ENCODE measurements at places on chromosomes 12 and 14. TPM values are rescaled to one million over a fixed set of nuclear protein-coding genes. Genes with fewer than 3 reads are reported as not detected.

DNA sequence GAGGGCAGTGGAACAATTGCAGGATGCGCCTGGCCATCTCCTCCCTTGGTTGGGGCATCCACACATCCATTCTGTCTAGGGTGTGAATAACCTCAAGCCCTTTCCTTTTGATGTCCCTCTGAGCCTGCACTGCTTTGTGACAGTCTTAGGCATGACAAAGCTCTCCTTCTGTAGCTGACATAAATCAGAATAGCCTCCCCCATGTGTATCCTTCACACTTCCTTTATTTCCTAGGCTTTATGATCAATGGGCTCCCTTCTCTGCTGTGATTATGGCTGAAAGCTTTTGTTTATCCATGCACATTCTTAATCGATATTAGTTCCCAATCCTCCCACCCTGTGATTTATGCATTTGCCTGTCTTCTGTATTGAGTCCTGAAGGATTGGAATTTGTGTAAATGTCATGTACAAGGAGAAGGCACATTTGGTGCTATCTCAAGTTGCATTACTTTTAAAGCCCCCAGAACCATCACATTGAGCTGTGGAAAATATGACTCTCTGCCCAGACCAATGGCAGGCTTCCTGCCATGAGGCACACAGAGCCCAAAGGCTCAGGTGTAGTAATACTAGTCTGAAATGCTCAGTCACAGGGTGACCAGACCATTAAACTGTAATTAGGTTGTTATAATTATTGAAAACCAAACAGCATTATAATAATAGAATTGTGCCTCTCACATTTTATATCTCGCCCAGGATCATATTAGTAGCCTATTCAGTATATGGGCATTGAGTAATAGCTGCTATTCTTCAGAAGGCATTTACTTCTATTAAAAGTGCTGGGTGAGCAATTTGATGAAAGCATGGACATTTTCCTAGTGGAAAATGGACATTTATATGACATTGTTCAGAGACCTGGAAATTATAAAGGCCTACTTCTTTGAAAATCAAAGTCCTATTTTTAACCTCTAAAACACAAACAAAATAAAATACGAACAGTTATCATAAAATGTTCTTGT is 14.0 kb downstream of the EMP1 start:
- H3K4me3 ChIP-seq, result no peak overlapping the region
- H3K4me1 ChIP-seq, result peaks cover 45% of the 10 kb centered on the region
- H3K27ac ChIP-seq, result peak overlapping the region; percentile 67
- no peaks in the 10 kb centered on the region for H3K27me3 ChIP-seq

COL2A1 gene
- total RNA-seq, result not detected

- no peaks in the 10 kb centered on the region for H3K36me3 ChIP-seq
- no peak overlapping the region for H3K27ac ChIP-seq
- no peak overlapping the region for H3K4me3 ChIP-seq
Measured at GRCh38 chr12:6730169-6730568, 6.3 kb downstream of the COPS7A start.

DNA sequence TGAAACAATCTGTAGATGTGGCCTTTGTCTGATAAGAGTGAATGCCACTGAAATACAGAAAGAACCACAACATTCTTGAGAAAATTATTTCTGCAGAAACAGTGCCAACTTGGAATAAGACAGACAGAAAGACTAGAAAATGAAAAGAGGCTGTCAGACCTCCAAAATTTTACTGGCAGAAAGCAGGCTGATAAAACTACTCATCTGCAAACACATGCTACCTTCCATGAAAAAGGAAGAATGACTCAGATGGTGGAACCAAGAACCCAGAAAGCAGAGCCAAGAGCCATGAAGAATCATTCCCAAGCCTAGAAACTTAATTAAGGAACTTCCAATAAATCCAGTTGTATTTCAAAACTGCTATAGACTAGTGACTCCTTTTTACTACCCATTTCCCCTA is 31.9 kb upstream of the OSBPL8 start:
- H3K27me3 ChIP-seq, result no peaks in the 10 kb centered on the region
- H3K36me3 ChIP-seq, result no peaks in the 10 kb centered on the region
- no peak overlapping the region for H3K27ac ChIP-seq
- H3K4me1 ChIP-seq, result no peaks in the 10 kb centered on the region

- H3K4me1 ChIP-seq, result no peaks in the 10 kb centered on the region
- no peaks in the 10 kb centered on the region for H3K36me3 ChIP-seq
- H3K4me3 ChIP-seq, result no peak overlapping the region
- H3K27ac ChIP-seq, result no peak overlapping the region
- H3K27me3 ChIP-seq, result no peaks in the 10 kb centered on the region
Measured at GRCh38 chr12:65313719-65314317, 35.3 kb downstream of the MSRB3 start.

GRCh38 chr12:111212814-111213456 is 156.0 kb downstream of the PHETA1 start:
- no peak for DNase-seq
- no peak overlapping the region for H3K27ac ChIP-seq
- no peaks in the 10 kb centered on the region for H3K36me3 ChIP-seq
- H3K27me3 ChIP-seq, result no peaks in the 10 kb centered on the region
- H3K4me3 ChIP-seq, result no peak overlapping the region

- DNase-seq, result no peak
- H3K36me3 ChIP-seq, result no peaks in the 10 kb centered on the region
- H3K4me1 ChIP-seq, result peaks cover 14% of the 10 kb centered on the region
- no peaks in the 10 kb centered on the region for H3K27me3 ChIP-seq
- no peak overlapping the region for H3K27ac ChIP-seq
- no peak overlapping the region for H3K4me3 ChIP-seq
Measured at GRCh38 chr12:115660211-115660805, 617.2 kb downstream of the MED13L start.

DNA sequence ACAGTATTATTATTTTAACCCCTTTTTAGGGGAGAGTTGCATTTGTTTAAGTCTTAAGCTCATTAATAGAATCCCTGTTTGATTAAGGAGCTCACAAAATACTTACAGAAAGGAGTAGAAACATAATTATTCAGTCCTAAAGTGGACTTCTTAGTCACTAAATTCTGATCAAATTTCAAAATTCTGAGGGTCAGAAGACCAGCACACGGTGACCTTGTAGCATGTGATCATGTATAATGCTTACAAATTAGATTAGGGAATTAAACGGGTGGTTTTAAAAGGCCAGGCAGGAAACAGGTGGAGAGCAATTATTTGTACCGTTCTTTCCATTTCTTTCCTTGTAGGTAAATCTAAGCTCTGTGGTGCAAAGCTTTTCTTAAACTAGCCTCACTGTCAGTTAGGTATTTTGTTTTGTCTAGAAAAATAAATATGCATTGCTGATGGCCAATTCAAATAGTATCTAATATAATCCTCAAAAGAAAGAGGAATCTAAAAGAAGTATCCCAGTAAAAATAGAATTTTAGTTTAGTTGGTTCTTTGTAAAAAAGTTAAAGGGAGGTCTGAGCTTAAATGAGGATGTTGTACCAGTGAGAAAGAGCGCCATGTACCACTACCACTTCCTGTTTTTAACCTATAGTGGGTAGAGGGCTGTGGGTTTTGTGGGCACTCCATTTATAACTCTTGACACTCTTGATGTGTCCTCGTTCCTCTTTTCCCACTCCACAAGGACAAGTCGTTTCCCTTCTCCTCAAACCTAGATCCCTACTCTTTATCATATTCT is 51.1 kb downstream of the SLC38A1 start:
- H3K36me3 ChIP-seq, result no peaks in the 10 kb centered on the region
- no peak for DNase-seq
- H3K27me3 ChIP-seq, result no peaks in the 10 kb centered on the region

DPF3 gene
- 0.90 TPM for total RNA-seq

- no peaks in the 10 kb centered on the region for H3K4me1 ChIP-seq
- DNase-seq, result no peak
- H3K4me3 ChIP-seq, result no peak overlapping the region
- H3K27me3 ChIP-seq, result no peaks in the 10 kb centered on the region
- no peak overlapping the region for H3K27ac ChIP-seq
- H3K36me3 ChIP-seq, result no peaks in the 10 kb centered on the region
Measured at GRCh38 chr14:62778852-62779251, 266.4 kb downstream of the KCNH5 start.

ASB2 gene
- total RNA-seq, result 2.1 TPM

DNA sequence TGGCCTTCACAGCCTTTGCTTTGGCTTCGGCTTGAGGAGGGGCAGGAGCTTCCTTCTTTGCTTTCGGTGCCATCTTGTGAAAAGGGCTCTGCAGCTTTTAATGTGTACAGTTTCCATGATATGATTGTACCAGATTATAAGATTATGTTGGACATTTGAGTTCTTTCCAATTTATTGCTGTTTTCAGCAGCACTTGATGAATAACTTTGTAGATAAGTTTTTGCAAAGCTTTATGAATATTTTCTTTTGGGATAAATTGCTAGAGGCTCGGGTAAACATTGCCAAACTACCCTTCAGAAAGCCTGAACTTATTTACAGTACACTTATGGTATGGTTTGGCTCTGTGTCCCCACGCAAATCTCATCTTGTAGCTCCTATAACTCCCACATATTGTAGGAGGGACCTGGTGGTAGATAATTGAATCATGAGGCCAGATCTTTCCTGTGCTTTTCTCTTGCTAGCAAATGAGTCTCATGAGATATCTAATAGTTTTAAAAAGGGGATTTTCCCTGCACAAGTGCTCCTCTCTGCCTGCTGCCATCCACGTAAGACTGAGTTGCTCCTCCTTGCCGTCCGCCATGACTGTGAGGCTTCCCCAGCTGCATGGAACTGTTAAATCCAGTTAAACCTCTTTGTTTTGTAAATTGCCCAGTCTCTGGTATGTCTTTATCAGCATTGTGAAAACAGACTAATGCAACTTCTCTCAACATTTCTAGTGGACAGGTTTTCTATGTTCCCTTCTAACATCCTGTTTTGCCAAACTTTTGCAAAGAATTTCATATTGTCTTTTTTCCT is 70.4 kb downstream of the RCOR1 start:
- no peaks in the 10 kb centered on the region for H3K27me3 ChIP-seq
- no peak overlapping the region for H3K27ac ChIP-seq
- no peak overlapping the region for H3K4me3 ChIP-seq

CACNA2D4 gene
- 11.0 TPM for total RNA-seq

GRCh38 chr12:91974541-91975085 is 171.0 kb downstream of the BTG1 start:
- H3K27ac ChIP-seq, result no peak overlapping the region
- no peaks in the 10 kb centered on the region for H3K27me3 ChIP-seq
- no peak overlapping the region for H3K4me3 ChIP-seq
- no peaks in the 10 kb centered on the region for H3K4me1 ChIP-seq
- no peaks in the 10 kb centered on the region for H3K36me3 ChIP-seq
- no peak for DNase-seq

- DNase-seq, result no peak
- no peaks in the 10 kb centered on the region for H3K36me3 ChIP-seq
- H3K4me3 ChIP-seq, result no peak overlapping the region
- no peaks in the 10 kb centered on the region for H3K27me3 ChIP-seq
- no peak overlapping the region for H3K27ac ChIP-seq
Measured at GRCh38 chr14:64195199-64195598, 99.0 kb downstream of the ESR2 start.

DNA sequence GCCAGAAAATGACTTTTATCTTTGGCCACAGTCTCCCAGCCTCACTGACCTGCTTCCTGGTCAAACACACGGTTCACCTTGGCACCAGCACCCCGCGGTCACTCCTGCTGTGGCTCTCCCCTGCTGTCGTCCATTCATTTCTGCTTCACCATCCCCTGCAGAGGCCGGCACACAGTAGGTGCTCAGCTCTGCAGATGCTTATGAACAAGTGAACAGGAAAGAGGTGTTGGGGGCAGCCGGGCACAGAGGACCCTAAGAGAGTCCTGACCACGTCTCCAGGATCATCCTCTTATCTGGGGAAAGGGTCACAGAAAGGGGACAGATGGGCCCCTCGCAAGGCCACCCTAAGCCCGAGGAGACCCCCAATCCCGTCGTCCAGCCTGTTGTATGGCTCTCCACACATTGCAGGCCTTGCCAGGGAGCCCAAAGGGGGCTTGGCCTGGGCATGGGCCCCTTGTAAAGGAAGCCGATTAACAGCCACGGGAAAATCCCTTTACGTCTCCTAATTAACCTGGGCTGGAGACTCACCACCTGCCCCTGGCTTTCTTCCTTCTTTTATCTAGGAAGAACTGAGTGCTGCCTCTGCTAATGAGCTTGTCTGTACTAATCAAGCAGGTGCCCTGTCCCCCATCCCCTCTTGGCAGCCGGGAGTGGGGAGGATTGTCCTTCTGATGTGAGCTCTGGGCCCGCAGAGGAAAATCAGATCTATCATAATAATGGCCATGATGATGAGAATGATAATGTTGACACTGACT is 119.2 kb downstream of the AACS start:
- H3K27ac ChIP-seq, result no peak overlapping the region
- no peak for DNase-seq
- H3K36me3 ChIP-seq, result no peaks in the 10 kb centered on the region
- no peak overlapping the region for H3K4me3 ChIP-seq
- H3K27me3 ChIP-seq, result peaks cover 3% of the 10 kb centered on the region
- H3K4me1 ChIP-seq, result peaks cover 9% of the 10 kb centered on the region

SLC10A1 gene
- not detected for total RNA-seq

FKBP4 gene
- total RNA-seq, result 51.0 TPM

DNA sequence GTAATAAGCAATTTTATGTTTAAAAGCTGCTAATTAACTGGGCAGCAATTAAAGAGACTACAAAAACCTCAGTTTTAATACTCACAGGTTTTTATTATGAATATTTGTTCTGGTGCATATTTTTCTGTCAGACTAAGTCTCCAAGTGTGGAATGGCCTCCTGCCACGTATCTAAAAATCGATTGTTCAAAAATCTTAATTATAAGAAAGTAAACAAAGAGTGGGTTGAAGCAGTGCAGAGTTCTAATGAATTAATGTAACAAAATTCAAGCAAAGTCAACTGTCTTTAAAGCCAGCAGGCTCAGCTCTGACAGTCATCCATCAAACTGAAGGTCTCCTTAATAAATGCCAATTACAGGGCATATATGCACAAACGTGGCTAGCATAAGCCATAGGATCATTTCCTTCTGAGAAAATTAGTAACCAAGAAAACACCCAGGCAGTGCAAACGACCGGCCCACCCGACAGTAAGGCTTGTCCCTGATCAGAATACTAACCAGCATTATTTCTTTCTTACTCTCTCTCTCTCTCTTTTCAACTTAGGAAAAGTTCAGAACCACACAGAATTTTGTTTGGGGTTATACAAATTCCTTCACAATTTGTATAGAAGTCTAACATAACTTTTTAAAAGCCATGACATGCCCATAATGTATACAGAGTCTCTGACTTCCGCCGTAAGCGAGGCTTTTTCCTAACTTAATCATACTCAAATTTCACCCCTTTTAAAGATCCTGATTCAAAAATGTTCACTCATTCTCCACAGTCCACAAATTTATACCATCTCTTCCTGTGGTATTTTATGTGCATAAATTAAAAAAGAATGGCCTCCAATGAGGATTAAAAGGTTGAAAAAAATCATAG is 83.8 kb downstream of the SLC25A21 start:
- no peaks in the 10 kb centered on the region for H3K27me3 ChIP-seq
- no peak overlapping the region for H3K4me3 ChIP-seq
- no peak overlapping the region for H3K27ac ChIP-seq
- DNase-seq, result no peak
- no peaks in the 10 kb centered on the region for H3K36me3 ChIP-seq
- H3K4me1 ChIP-seq, result no peaks in the 10 kb centered on the region

DNA sequence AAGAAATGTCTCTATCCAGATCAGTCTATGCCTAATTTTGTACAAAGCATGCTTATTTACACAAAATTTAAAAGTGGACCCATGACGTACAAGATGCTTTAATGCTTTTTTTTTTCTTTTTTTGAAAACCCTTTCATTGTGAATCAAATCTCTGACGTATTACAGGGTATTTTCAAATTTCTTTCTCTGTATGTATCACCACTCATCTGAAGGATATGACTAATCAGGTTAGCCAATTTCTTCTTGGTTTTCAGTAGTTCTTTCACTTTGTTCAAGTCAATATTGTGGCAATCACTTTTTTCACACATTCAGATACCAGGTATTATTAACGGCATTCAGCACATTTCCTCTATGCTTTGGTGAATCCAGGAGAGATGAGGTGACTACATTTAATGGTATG is 685.3 kb downstream of the TRHDE start:
- DNase-seq, result no peak
- no peak overlapping the region for H3K27ac ChIP-seq
- no peaks in the 10 kb centered on the region for H3K27me3 ChIP-seq
- no peak overlapping the region for H3K4me3 ChIP-seq

Measured in tibial nerve (tissue), 4 donors.